ENCODE measurements at places on chromosomes 7 and 10.

- no peak for DNase-seq
Observed at GRCh38 chr10:93392121-93392520, 90.0 kb downstream of the MYOF start.

DNA sequence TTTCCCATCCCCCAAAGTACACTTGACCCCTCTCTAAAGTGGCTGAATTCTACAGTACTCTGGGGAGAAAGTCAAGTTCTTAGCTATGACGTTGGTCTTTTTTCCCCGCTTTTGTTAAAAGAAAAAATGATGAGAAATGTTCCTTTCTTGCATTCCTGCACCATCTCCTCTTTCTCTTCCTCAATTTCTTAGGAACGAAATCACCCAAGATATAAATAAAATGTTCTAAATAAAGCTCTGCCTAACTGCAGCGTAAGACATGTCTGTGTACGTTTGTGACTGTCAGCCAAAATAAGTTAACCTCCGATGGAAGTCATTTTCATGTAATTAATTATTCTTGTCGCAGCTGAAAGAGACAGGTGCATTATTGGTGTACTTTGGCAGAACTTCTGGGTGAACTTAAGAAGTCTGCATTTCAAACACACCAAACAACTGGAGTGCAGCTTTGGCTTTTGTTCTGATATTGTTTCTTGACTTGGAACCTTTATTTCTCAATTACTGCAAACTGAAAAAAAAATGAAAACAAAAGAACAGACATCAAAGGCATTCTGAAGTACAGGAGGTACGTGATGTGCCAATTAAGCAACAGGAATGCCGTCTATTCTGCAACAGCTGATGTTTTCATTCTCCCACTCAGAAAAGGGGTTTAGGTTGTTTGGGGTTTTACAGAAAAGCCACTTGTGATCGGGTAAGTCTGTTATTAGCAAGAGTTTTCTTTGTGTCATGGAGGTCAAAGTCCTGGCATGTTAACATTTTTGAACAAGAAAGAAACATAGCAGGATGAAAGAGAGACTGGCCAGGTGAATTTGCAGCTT, 82.4 kb upstream of the SDK1 start:
- no peak for DNase-seq

- DNase-seq, result no peak
Observed at GRCh38 chr10:33460505-33461294, 126.2 kb upstream of the NRP1 start.

DNA sequence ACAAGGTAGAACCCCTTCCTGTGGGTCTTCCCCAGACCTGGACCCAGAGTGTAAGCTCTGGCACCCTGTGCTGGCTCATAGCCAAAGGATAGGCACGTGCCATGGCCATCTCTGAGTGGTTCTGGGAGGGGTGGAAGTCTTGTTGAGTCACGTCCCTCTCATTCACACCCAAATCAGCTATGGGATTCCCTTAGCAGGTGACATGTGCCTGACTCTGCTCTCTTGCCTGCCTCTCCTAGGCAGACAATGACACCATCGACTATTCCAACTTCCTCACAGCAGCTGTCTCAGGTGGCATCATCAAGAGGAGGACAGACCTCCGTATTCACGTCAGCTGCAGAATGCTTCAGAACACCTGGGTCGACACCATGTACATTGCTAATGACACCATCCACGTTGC, 59.8 kb downstream of the C10orf120 start:
- no peak for DNase-seq

DNA sequence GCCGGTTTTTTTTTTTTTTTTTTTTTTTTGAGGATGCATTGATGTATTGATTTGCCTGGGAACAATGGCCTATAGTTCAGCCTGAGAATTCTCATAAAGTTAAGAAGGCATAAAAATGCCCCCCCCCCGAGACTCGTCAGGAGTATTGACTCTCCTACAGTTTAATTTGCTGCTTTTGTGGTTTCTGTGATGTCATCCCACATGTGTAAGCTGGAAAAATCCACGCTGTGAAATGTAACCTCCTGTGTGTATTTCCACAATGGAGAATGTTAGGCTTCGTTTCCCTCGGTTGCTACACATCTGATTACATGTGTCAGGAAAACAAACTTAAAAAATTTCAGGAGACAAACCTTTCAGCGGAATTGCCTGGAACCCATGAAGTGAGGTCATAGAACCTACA, 117.9 kb downstream of the FANK1 start:
- DNase-seq, result no peak

DNA sequence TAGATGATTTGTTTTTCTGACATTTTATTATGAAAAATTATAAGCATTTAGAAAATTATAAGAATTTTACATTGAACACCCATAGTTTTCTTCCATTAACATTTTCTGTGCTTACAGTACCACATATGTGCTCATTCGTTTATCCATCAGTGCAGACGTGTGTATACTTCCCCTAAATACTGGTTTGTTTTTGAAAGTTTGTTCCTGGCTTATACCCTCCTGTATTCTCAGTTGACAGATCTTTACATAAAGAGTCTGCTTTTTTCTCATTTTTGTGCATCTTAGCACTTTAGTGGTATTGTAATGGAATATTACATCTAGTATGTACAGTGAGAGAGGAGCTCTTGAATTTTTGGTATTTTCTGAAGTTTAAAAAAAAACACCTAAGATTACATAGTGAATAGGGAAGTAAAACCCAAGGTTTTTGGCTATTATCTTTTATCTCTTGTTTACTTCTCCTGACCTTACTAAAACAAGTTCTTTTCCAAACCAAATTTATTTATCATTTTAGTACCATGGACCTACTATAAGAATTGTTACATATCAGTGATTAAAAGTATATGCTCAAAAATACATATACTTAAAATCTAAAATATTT, 8.1 kb downstream of the DLD start:
- DNase-seq, result no peak

DNA sequence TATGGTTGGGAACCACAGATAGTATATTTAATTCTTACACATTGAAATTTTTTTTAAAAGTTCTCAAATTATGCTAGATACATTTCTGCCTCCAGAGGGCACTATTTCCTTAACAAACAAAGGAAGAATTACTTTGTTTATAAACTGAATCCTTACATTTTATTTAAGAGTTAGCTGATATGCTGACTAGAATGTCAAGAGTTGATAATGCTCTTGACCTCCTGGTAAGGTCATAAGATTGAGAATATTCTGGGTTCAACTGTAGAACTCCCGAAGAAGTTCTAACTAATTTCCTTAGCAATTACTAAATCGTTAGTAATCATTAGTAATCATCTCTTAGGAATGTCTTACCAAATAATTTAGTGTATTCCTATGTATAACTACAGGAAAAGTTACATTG, 95.3 kb upstream of the CYP26C1 start:
- DNase-seq, result no peak

DNA sequence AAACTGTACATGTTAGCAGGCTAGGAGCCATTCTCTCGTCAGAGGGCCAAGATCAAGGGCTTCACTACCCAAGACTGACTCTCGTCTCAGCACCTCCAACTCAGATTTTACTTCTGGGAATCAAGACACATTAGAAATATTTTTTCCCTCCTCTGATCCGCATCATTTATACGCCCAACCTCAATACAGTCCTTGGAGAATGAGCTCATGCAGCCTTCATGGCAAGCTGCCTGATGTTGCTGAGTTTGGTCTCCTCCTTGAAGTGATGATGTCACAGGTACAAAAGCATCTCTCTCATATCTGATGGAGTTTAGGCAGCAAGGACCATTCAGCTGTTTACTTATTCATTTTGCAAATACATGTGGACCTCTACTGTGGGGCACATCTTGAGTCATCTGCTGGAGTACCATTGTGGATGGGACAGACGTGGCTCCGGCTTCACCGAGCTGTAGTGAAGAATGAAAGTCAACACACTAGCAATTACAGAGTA, 114.0 kb downstream of the BMPER start:
- no peak for DNase-seq

DNA sequence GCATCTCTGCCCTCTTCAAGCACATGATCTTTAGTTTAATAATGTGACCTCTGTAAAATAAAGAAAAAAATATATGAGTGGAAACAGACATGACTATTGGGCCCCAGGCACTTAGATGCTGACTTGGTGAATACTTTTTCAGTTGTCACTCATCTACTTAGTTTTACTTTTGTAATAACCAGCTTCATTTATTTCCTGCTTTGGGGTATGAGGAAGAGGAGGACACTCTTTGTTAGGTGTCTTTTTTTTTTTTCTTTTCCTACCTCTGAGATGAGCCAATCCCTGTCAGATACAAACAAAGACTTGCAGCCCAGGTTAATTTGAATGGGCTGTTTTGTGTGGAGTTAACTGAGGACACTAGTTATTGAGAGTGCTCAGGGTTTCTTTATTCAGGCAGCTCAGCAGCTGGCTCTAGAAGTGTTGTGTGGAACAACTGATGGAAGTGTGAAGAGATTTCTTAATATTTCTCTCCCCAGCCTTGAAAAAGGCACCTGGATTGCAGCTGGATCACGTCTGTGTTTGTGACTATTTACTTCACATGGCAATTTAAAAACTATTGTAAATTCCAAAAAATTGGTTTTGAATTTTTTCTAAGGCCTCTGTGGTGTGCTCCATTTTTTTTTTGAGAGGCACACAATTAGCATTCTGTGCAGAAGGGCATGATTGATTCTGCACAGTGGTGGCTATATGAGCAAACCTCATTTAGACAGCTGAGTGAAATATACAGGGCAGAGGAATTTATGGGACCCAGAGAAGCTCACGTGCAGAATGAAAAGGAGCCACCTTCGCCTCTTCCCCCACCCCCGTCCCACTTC, 333.8 kb downstream of the LRMDA start:
- no peak for DNase-seq

GRCh38 chr10:3548076-3548475, 236.9 kb downstream of the KLF6 start:
- DNase-seq, result no peak

DNA sequence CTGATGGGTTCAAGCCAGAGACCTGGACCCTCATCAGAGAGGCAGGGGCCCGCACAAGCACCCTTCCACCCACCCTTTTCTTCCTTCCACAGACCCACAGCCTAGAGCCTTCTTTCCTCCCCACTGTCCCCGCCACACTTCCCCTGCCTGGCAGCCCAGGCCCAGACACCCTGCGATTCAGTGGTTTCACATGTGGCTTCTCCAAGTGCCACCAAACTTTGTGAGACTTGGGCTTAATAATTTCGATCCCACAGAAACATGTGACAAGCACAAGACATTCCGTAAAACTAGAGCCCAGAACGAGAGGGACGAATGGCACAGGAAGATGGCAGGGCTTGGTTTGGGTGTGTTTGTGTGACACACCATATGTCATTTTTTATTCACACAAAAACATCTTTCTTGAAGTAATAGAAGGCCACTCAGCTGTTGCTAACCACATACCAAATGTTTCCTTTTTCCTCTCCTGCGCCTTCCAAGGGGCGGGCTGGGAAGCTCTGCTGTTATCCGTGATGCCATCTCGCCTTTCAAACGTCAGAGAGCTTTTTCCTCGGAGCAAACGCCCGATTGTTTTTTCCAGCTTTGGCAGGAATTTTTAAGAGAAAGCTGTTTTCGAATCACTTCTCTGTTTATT, 162.9 kb downstream of the GRK5 start:
- no peak for DNase-seq

GRCh38 chr7:100215895-100216294, 3.9 kb upstream of the PVRIG start:
- no peak for DNase-seq

DNA sequence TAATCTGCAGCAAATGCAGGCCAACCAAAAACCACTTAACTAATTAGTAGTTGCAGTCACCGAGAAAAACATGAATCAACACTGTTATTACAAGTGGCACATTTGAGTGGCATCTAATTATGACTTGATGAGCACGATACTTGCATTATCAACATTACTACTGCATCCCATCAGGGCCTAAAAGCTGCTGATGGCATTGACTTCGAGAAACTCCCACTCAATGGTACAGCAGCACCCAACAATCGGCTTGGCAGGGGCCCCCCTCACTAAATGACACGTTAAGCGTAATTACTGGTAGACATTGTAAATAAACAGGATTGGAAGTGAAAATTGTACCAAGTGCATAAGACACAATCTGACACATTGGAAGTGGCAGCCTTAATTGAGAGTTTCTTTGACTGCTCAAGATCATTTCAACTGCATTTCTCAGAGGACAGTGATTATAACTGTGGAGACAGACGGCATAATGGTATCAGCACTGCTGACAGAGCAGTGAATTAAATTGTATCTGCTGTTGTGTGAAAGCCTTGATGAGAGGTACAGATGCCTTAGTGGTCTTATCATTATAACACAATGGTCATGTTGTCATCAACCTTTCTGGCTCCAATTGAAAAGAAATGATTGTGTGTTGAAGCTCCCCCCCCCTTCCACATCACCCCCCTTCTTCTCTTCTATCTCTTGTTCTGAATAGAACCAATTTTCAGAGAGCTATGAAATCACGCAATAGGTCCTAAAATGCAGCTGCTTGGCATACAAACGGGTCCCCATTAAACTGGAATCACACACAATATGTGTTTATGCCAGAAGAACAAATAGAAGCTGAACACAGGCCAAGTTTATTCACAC, 43.4 kb downstream of the SHTN1 start:
- no peak for DNase-seq

DNA sequence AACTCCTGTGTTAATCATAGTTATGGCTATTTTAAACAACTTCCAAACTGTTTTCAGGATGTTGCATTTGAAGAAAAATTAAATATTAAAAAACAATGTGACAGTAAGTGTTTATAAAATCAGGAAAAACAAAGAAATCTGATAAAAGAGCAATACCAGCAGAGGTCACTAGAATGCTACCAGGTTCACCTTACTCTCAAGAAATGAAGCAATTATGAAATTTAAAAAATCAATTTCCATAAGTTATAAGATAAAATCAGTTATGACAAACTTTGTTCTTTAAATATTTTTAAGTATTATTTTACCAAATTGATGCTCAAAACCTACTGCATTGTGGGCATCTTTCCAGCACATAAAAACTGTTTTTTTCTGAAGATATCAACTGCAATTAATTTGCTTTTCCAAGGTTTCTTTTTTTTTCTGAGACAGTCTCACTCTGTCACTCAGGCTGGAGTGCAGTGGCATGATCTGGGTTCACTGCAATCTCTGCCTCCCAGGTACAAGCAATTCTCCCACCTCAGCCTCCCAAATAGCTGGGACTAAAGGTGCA, 50.7 kb upstream of the RHEB start:
- no peak for DNase-seq

DNA sequence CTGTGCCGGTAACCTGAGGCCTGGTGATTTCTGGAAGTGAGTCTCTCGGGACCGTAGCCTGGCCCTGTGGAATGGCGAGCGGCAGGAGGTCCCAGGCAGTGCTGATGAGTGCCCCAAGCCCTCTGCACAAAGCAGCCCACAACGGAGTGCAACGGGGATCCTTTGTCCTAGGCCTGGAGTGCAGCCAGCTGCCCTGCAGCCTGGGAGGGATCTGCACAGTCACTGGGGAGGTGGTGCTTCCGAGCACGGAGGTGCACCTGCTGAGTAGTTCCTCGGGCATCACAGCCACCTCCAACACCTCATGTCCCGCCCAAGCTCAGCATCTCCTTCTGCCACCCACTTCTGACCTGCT, 162.8 kb upstream of the ZMIZ1 start:
- DNase-seq, result no peak

Data from SIG-M5 (cell line).